Type B pancreatic cell (in vitro differentiated cells): ENCODE measurements at places on chromosomes 12 and 14. TPM values are rescaled to one million over a fixed set of nuclear protein-coding genes. Genes with fewer than 3 reads are reported as not detected.

The LUM gene
- total RNA-seq, result 32.8 and 49.5 TPM in 2 replicates

The PROX2 gene
- total RNA-seq, result not detected in 2 replicates

DNA sequence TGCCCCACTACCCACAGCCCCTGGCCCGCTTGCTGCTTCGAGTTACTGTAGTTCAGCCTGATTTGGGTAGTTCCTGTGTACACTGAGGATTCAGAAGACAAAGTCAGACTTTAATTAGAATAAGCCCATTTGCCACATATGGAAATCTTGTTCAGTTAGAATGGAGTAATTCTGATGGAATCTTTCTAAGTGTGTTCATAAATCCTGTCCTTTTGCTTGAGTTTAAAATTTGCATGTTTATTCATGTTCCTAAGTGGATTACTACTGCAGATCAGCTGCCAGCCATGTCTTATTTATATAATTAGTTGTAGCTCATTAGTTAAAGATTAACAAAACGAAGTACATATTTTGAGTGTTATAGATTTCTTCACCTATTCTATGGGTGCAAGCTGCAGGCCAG lies 504.5 kb downstream of the PCNX1 start:
- no peak for DNase-seq

The PNP gene
- 36.9 and 66.3 TPM in 2 replicates for total RNA-seq

The AQP2 gene
- 0.55 TPM in 1 of 2 replicates, not detected in the other for total RNA-seq

The DLGAP5 gene
- total RNA-seq, result 18.8 and 58.8 TPM in 2 replicates

DNA sequence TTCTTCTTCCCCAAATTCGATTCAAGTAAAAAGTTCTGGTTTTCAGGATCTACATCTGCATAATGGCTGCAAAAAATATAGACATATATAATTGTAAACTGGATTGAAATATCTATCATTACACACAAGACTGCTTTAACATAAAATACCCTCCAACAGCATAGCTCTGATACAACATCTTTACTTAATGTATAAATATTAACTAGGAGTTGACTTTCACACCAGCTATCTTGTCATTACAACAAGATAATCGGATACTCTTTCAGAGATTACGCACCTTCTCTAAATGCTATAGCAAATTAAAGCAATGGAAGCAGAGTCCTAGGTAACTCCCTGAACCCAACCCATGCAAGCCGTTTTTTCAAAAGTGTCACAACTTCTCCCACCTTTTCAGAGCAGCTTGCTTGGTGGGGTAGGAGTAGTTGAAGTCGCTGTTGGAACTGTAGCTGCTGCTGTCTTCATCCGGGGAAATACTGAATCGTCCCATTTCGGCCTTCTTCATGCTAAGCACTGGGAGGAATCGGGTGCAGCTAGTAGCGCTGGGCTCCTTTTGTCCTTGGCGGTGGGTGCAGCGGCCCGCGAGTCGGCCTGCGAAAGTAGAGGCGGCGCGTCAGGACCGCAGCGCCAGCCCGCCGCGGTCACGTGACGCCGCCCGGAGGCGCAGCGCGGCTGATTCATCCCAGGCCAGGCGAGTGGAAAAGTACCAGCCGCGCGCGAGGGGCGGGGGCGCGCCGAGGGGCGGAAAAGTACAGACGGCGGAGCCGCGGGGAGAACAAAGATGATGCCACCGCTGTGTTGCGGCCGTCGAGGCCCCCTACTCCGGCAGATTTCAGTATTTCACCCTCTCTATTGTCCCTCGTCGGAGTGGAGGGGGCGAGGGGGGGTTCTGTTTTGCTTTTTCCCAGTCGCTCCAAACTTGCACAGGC lies 1.5 kb downstream of the SLC38A2 start:
- DNase-seq, result peak; percentile 94

GRCh38 chr12:53380794-53381730 lies 1.1 kb downstream of the SP1 start:
- no peak for DNase-seq

The HOXC10 gene
- not detected in 2 replicates for total RNA-seq
